ENCODE measurements at places on chromosomes 1 and 21.

DNA sequence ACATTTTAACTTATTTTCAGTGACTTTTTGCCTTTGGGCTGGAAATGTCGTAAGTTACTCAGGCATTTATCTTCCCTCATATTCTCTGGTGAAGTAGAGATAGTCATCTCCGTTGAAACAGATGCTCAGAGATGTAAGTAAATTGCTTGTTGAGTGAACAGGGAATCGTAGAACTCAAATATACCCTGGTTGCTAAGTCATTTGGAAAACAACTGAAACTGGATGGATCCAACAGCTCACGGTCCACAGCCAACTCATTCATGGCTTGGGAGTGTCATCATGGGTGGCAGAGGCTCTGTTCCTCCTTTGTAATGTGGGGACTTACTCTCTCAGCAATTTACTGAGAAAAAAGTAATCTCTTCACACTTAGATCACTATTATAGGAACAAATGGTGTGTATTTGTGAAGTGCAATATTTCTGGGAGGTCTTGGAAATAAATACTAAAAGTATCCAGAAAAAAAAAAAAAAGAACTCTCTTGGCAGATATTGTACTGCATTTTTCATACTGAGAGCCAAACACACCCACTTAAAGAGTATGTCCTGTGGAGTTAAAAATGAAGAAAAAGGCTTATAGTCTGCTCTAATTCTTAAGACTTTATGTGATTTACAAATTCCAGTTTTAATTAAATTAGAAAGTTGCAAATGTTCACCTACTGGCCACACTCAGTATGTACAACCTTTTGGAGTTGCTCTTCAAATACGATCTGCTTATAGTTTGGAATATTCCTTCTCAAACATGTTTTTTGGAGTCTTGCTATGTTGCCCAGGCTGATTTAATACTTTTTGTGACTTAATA, 107.4 kb downstream of the LEPR start:
- no peak for DNase-seq

DNA sequence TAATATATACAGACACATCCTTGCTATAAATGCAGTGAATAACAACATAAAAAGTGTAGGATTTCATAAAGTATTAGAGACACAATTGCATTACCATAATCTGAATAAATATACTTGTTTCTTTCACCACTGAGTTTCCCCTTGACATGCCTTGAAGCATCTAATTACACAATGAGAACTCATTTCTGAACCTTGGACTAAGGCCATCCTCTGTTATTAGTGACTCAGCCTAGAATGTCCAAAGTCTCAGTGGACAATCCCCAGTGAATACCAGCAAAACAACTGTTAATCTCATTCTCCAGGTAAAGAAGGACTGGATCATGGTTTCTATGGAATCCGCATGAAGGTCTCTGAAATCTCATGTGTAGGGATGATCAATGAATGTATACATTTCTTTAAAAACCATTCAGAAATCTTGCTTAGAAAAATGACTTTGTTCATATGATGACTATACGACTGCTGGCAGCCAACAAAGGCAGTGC, at the start of gene OR2L5:
Gene OR2L5 (plus strand): TSS at position 432 of the 482 bp plus-strand sequence. CDS start 8,288 bp downstream, outside the sequence.
- DNase-seq = no peak

- DNase-seq = no peak
Observed at GRCh38 chr1:63756839-63757238, 17.0 kb upstream of the ROR1 start.

DNA sequence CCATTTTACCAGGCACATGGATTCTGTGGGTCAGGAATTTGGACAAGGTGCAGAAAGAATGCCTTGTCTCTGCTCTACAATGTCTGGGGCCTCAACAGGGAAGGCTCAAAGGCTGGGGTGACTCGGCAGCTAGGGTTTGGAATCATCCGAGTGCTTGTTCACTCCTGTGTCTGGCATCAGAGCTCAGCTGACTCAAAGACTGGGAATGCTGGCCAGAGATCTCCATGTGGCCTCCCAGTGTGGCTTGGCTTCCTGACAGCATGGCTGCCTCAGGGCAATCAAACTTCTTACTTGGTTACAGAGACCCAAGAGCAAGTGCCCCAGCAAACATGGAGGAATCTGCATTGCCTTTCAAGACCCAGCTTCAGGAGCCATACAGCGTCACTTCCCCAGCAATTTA, 110.5 kb downstream of the TOMM20 start:
- DNase-seq = no peak

- DNase-seq = no peak
Observed at GRCh38 chr1:67193704-67194103, 27.4 kb downstream of the IL23R start.
